Glomerular endothelial cell (primary cell): ENCODE measurements at places on chromosomes 16 and 17. TPM values are rescaled to one million over a fixed set of nuclear protein-coding genes. Genes with fewer than 3 reads are reported as not detected.

Gene CLDN6
- 0.12 and 12.9 TPM in 2 replicates for total RNA-seq

DNA sequence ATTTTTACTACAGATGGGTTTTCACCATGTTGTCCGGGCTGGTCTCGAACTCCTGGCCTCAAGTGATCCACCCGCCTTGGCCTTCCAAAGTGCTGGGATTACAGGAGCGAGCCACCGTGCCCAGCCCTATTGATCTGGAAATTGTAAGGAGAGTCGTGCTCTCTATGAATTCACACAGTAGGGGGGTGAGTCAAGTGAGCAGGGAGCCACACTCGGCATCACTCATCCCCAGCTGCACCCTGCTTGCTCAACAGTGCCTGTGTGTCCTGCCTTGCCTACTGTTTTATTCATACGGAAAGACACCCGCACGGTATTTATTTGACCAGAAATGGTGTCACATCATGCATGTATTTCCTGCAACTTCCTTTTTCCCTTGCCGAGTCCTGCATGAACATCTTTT, 157.2 kb upstream of the FOXF1 start:
- DNase-seq, result no peak

GRCh38 chr16:81366316-81366932, 51.7 kb downstream of the GAN start:
- DNase-seq, result peak; percentile 45

Gene TPSG1
- total RNA-seq, result not detected in 2 replicates

DNA sequence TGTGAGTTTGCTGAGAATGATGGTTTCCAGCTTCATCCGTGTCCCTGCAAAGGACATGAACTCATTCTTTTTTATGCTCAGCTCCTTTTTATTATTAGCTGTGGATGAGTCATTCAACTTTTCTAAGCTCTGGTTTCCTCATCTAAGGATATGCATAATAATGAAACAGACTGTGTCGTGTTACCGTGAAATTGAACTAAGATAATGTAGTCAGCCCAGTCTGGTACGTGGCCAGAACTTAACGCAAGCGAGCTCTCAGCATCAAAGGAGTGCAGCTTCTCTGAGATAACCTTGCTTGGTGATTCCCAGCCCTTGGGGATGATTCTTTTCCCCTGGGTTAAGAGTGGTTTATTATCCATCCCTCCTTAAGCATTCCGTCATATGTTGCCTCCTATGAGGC, 454.3 kb upstream of the EEF2KMT start:
- no peak for DNase-seq

DNA sequence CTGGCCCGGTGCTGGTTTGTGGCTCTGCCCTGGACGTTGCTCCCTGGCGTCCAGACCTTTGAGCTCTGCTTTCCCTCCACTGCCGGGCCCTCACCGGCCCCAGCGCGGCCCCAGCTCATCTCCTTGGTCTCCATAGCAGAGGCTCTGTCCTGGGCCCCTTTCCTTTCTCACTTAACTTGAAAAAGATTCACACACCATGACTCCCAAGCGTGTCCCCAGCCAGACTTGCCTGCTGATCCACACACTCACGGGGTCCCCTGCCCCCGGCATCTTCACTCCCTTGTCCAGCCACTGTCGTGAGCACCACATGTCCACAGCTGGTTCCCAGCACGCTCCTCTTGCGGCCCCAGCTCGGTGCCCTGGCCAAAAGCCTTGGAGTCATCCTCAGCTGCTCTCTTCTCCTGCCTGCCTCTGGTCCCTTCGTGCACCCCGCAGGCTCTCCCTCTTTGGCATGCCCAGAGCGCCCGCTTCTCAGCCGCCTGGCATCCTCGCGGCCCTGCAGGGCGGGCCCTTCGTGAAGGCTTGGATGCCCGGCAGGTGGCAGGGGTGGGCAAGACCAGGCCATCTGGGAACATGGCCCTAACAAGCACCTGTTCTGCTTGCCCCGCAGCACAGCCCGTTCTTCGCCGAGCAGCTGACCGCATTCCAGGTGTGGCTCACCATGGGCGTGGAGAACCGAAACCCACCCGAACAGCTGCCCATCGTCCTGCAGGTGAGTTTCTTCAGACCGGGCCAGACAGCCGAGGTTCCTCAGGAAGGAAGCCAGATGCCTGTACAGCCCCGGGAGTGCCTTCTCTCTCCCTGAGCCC, 145.6 kb upstream of the CHMP6 start:
- no peak for DNase-seq

Gene SOX15
- total RNA-seq, result not detected in 2 replicates

Gene SCNN1B
- 0.19 and 0.29 TPM in 2 replicates for total RNA-seq

- no peak for DNase-seq
These were observed 24.3 kb upstream of the C1QL1 start for GRCh38 chr17:44992242-44992939.

- no peak for DNase-seq
These were observed 48.3 kb downstream of the ZFHX3 start for GRCh38 chr16:72999541-73000019.

Gene NR1D1
- total RNA-seq, result 1.8 and 5.1 TPM in 2 replicates

- DNase-seq, result no peak
These were observed 4.6 kb upstream of the SLC12A3 start for GRCh38 chr16:56860226-56861020.

GRCh38 chr16:4160658-4161430, 44.6 kb upstream of the ADCY9 start:
- no peak for DNase-seq

DNA sequence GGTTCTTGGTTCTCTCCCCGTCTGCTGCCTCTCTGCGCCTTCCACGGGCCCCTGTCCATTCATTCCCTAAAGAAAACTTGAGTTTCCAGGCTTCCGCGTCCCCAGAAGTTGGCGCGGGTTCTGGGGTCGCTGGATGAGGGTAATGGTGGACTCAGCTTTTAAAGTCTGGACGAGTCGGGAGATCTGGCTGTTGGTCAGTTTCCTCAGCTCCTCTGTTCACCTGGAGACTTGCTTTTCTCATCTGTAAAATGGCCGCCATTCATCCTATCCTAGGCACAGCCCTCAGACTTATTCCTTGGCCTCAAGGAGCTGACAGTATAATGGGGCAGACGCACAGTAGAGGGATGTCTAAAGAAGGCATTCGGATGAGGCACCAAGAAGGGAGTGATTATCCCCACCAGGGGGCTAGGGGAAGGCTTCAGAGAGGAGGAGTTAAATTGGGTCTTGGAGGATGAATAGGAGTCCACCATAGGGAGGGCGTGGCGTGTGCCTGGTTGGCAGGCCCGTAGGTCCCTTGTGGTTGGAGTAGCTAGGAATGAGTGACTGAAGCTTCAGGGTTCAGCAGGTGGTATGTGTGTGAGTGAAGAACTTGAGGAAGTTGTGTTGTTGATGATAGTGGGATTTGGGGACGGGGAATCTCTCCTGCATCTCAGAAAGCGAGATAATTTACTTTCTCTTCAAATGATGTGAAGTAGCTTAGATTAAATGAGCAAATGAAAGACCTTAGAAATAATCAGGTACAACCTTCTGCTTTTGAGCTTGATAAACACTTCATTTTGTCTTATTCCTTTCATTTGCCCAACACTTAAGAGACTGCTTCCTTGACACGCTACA, 652 bp downstream of the VPS35L start:
- no peak for DNase-seq

Gene SLFN11
- total RNA-seq, result 24.3 and 30.2 TPM in 2 replicates

Gene NPIPA8
- total RNA-seq, result not detected in 2 replicates

GRCh38 chr17:64736804-64737492, 74.8 kb upstream of the SMURF2 start:
- no peak for DNase-seq

- DNase-seq, result no peak
These were observed 469 bp downstream of the GPRC5C start for GRCh38 chr17:74432424-74432690.

Gene C1QTNF1
- total RNA-seq, result 5.5 and 7.3 TPM in 2 replicates

Gene PRRT2
- 0.41 and 0.44 TPM in 2 replicates for total RNA-seq

Gene NPIPB6
- 2.2 TPM in 1 of 2 replicates, not detected in the other for total RNA-seq

Gene AOC3
- 0.05 and 0.82 TPM in 2 replicates for total RNA-seq

- DNase-seq, result no peak
These were observed 58.0 kb downstream of the PITPNC1 start for GRCh38 chr17:67435122-67435521.

- no peak for DNase-seq
These were observed 31.2 kb upstream of the TENT4B start for GRCh38 chr16:50121721-50122445.

GRCh38 chr17:28549236-28550132, 2.9 kb downstream of the UNC119 start:
- DNase-seq, result no peak

Gene RRAD
- total RNA-seq, result 7.2 and 9.3 TPM in 2 replicates

Gene GRIN2A
- under 0.01 and 0.18 TPM in 2 replicates for total RNA-seq

Gene ABCA9
- 0.15 and 1.8 TPM in 2 replicates for total RNA-seq

- DNase-seq, result no peak
These were observed 11.4 kb upstream of the SLC38A10 start for GRCh38 chr17:81306491-81306890.

Gene IKZF3
- not detected in 2 replicates for total RNA-seq

DNA sequence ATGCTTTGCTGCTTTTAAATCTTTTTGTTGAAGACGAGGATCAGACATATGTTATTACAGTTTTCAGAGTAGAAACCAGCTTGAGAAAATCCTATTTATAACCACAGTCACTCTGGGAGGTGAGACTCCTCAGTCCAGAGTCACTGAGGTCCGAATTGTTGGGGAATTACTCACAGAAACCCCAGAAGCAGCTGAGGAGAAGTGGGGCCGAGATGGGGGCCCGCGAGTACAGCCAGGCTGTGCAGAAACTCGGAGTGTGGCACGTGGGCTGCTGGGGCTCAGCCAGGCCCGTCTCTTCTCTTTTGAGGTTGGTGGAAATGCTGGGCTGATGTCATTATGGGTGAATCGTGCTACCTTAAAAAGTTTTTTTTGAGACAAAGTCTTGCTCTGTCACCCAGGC, 14.4 kb upstream of the GNG13 start:
- no peak for DNase-seq

DNA sequence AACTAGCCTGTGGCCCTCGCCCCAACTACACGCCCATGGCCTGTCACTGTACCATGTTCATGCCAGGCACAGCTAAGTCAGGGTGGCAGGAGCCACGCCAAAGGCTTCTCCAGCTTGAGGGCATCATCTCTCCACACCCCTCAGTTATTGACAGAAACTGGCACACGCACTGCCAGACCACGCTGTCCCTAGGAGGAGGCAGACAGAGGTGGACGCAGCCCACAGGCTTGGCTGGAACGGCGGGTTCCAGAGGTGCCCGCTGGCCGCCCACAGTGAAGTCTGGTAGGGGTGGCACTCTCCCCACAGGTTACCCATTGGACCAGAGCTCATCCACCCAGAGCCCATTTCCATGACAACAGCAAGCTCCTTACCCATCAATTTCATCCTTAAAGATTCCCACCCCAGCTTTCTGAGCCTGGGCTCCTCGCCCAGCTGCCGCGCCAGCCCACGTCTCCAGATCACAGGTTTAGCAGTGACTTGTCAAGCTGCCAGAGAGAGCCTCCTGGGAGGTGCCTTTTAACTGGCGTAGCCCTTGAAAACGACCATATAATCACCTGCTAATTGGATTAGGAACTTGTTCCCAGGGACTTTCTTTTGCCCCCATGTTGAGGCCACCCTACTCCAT, 27.9 kb downstream of the RPRML start:
- DNase-seq, result no peak

DNA sequence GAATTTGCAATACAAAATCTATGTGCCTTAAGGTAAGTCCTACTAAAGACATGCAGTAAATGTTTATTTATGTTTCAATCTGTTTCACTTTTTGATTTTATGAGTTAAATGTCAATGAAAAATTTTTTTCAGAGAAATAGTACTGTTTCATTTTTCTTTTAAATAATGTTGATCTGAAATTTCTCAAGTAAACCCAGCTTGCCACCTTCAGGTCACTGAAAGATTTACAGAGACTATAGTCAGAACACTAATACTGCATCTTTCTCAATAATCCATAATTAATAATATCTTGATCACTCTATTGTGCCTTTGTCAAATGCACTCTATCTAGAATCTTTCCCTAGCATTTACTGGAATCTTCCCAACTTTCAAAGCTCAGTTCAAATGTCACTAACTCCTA, 6.5 kb upstream of the DHX40 start:
- no peak for DNase-seq

Gene SOX8
- total RNA-seq, result 0.06 and 0.19 TPM in 2 replicates

Gene C1QL1
- total RNA-seq, result 0.47 TPM in 1 of 2 replicates, not detected in the other

DNA sequence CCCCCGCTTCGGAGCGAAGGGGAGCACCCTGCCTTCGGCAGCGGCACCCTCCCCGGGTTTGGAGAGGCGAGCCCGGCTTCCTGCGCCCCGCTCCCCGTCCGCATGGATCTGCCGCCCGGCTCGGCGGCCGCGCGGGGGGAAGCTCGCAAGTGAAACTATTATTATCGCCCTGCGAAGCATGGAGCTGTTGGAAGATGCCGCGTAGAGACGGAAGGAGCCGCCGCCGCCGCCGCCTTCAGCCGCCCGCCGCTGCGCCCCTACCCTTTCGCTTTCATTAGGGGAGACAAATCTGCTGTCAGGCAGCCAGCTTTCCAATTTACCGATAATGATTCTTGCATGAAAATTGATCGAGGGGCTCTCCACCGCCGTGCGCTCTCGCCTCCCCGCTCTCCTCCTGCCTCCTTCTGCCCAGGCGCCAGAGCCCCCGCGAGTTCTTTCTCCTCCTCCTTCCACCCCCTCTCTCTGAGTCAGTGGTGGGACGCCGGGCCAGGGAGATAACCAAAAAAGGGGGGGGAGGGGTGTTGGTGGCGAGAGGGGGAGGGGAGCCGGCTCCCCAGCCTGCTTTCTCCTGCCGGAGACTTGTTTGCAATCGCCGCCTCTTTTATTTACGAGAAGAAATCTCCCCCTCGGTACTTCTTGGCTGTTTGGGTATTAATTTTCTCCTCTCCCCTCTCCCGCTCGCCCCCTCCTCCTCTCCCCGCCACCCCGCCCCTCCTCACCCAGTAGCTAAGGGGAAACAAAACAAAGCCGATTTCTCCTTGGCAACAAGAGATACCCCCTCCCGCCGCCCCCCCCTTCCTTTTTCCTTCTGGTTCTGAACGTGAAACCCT, 58.0 kb upstream of the GSE1 start:
- no peak for DNase-seq

DNA sequence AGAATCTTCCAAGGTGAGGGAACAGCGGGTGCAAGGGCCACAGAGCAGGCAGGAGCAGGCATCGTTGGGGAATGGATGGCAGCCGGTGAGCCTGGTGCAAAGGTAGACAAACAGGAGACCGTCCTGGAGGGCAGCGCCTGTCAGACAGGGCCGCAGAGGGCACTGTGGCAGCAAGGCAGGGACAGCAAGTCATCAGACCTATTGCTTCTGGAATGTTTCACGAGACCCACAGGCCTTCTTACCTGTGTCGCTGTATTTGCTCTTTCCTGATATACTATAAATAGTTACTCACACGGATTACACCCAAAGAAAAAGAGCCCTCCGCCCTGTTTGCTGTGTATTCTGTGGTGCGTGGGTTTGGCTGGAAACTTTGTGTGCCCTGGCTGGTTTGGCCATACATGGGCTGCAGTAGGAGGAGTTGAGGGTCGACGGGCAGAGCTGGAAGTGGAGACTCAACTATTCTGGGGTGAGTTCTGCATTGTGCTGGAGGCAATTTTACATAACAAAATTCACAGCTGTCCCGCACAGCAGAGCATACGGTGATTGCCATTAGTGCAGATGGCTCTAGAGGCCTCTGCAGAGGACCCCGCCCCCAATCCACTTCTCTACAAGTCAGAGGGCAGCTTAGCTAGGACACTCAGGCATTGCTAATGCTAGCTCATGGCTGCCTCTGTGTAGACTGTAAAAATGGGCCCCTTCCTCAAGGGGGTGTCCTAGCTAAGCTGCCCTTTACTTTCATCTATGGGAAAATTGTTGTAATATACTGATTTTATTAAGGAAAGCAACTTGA, 18.6 kb upstream of the POLR3E start:
- DNase-seq, result no peak
